ENCODE measurements at places on chromosomes 4 and X.
A peak's percentile ranks its signal among the peaks of the same experiment; 100 is the strongest.

- peak; percentile 35 for DNase-seq
Observed at GRCh38 chrX:19579485-19579884, 64.2 kb upstream of the MAP3K15 start.

DNA sequence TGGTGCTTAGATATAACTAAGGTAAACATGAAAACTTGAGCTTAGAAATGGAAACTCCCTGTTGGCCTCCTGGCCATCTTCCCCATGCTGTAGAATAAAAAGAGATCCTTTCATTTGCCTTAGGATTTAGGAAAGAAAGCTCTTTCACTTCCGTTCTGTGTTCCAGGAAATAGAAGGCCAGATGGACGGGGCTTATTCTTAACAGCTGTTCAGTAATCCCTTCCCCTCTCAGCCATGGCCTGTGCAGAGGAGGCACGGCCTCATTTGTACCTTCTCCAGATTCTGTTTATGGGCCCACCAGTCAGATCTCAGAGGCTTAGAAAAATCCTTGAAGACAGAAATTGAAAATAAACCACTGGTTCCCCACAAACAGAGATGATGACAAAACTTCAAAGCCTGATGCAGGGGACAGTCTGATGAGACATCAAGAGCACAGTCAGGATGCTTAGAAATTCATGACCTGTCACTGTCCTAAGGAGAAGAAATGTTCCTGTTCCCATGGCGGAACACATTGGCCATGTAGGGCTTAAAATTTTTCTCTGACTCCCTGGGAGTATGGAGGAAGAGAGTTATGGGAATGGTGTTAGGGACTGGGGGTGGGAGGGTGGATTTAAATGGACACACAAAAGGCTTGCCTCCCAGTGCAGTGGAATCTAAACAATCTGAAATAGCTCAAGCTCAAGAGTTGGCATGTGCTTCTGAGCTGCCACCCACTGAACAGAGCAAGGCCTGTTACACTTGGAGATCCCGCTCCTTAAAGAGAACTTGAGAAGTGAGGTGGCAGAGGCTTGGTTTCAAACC lies 188.8 kb downstream of the SOWAHB start:
- no peak for DNase-seq

DNA sequence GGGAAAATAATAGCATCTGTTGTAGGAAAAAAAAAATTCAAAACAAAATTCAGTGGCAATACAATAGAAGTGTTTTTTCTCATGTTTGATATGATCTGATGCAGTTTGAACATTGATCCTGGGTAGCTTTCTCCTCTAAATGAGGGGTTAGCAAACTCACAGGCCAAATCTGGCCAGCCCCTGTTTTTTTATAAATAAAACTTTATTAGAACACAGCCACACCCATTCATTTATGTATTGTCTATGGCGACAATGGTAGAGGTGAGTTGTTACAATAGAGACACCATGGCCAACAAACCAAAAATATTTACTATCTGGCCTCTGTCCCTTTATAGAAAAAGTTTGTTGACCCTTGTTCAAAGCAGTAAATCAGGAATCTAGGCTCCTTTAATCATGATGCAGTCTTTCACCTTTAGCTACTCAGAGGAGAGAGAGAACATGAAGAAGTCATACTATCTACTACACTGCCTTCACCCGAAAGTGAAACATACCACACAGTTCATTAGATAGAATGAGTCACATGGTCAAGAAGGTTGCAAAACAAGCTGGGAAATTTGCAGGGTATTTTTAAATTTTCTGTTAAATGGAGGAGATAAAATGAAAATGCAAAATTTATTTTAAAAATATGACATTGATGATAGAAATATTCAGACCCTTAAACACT lies 186.6 kb upstream of the MAOA start:
- no peak for DNase-seq

- no peak for DNase-seq
Observed at GRCh38 chrX:85503258-85504158, 124.0 kb upstream of the POF1B start.

- DNase-seq = no peak
Observed at GRCh38 chr4:93313197-93313596, 515.4 kb upstream of the ATOH1 start.

DNA sequence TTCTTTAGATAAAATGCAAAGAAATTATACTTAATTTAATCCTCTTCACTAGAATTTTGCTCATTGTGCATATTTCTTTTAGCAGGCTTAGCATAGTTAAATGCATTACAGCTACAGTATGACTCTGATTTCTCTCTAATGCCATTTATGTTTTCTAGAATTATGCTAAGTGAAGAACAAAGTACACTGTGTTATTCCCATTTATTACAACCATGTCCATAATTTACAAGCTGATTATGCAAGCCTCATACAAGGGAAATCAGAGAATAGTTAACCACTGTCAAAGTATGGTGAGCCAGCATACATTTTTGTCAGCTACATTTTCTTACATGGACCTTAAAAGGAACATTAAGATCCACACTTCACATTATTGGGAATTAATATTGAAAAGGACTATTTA lies 99.1 kb downstream of the MAB21L2 start:
- no peak for DNase-seq

DNA sequence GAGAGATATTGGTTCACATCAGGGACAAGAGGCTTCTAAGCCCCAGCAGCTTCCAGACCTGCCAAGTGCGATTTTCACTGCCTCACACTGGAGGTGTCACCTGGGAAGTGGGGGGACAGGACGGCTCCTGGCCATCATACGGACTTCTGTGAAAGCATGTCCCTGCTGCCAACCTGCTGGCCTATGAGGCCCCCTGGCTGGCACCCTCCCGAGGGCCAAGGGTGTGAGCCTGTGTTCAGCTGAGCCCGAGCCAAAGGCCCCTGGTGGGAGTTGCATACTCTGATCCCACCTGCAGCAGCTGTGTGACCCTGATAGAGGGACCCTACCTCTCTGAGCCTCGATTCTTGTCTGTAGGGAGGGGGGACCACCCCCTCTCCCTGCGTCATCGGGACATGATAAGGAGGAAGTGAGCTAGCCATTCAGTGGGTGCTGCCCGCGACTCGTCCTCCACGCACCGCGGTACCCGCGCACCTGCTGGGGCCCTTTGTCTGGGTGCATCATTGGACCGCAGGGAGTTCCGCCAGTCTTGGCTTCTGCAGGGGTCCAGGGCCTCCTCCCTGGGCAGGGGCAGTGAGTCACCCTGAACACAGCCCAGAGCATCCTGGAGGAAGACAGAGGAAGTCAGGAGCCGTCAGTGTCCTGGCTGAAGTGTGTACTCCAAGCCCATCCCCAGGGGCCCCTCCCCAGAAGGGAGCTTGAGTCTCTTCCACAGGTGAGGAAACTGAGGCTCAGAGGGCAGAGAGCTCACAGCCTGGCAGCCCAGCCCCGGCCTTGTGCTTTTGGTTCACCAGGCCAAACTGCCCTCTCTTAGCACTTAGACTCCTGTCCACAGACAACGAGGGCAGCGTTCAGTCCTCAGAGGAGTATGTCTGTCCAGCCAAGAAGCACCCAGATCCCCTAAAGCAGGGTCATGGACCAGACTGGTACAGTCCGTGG lies 24.1 kb downstream of the C4orf50 start:
- DNase-seq = no peak

DNA sequence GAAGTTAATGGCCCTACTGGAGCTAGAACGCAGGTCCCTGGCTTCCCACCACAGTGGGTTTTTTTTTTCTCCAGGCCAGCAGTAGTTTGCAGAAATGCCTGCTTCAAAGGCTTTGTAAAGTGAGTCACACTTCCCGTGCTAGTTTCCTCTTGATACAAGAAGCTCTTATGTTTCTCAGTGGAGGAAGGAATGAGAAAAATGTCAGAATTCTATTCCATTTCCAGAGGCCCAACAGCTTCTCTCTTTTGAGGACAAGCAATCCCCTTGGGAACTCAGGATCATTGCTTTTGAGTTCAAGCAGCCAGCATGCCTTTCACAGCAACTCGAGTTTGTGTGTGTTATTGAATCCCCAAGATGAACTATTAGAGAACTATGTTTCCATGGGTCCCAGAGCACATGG lies 134.3 kb downstream of the GUCY2F start:
- peak; percentile 50 for DNase-seq

- no peak for DNase-seq
Observed at GRCh38 chr4:70746179-70746839, 24.5 kb downstream of the RUFY3 start.
